Left renal cortex interstitium (tissue), 4 donors: ENCODE measurements at places on chromosomes 1 and 21. TPM values are rescaled to one million over a fixed set of nuclear protein-coding genes. Genes with fewer than 3 reads are reported as not detected.

Gene PHACTR4
- 83.9 TPM for polyA plus RNA-seq

Gene RSPO1
- polyA plus RNA-seq: 4.6 TPM

- no peak for DNase-seq
Measured at GRCh38 chr1:44292651-44293050, 62.4 kb downstream of the ERI3 start.

DNA sequence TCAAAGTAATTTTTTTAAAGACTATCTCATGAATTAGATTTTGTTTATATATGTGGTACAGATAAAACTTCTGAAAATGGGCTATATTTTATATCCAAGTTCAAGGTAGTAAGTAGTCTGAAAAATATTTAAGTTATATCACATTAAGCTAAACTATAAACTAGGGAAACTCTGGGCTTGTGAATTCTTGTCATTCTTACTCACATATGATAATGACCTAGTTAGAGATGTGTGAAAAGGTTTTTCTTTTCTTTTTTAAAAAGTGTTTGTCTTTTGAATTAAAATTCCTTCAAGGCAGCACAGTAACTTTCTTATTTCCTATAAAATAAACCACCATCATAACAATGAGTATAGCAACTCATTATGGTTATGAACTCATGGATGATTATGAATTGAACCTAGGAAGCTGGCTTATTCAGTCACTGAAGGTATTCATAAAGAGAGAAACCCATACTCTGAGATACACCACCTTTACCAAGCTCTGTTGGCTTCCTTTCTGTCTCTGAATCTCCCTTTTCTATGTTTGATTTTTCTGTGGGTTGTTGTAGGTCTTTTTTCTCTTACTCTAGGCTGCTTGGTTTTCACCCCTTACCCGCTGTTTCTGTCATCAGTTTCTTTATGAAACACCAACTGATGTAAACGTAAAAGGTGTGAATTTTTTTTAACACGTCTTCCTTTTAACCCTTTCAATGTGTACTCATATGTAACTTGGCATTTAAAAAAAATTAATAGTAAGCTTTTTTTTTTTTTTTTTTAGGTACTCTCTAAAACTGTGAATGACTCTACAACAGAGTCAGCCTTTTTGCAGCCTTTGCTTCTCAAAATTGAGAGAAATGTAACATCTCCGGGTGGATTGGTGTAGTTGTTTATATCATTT is 25.2 kb downstream of the IL12RB2 start:
- DNase-seq: no peak

DNA sequence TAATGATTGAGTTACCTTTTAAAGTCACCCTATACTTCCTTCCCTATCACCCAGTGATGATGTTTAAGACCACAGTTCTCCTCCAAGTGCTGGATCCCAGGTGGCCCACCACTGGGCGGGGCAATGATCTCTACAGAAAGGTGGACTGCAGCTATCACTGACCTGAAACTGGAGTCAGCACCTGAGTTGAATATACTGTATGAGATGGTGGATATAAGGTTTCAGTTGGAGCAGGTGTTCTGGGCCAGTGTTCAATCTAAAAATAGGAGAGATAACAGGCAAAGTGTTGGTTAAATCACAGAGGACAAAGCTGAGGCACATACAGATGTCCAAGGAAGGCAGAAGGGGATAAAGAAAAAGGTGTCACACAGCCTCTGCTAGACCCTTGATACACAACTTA is 96.6 kb downstream of the SIPA1L2 start:
- DNase-seq: no peak

- no peak for DNase-seq
Measured at GRCh38 chr1:58904299-58905125, 120.7 kb upstream of the JUN start.

Gene PAFAH2
- 20.2 TPM for polyA plus RNA-seq

DNA sequence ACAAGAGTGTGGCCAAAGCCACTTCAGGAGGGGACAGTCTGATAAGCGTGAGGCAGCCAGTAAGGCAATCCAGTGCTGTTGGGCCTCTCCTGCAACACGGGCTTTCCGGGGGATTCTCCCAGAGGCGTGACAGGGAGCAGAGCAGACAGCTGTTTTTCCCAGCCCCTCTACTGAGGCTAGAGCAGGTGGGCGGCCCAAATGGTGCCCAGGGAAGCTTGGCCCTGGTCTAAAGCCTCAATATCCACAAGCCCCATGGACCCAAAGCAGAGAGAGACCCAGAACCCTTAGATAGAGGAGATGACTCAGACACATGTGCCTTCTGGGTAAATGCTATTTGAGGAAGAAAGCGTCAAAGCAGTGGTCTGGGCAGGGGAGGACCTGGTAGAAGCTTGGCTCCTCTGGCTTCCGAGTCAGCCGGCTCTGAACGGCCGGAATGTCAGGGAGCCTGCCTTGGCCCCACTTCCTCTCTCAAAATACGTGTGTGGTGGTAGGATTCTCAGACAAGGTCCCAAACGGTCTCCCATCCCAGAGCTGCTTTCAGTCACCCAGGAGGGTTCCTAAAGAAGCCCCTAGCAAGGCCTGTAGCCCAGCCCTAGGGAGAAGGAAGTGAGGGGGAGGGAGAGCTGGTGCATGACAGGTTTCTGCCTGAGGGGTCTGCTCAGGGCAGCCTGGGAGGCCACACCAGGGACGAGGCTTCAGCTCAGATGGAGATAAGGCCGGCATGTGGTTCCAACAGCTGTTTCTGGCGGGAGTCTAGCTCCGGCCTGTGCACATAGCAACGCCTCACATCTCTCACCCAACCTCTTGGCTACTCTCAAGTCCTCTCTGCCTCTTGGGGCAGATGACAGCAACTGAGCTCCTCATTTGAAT is 28.8 kb downstream of the PIK3C2B start:
- no peak for DNase-seq

GRCh38 chr1:55632058-55632457 is 416.9 kb upstream of the USP24 start:
- no peak for DNase-seq

DNA sequence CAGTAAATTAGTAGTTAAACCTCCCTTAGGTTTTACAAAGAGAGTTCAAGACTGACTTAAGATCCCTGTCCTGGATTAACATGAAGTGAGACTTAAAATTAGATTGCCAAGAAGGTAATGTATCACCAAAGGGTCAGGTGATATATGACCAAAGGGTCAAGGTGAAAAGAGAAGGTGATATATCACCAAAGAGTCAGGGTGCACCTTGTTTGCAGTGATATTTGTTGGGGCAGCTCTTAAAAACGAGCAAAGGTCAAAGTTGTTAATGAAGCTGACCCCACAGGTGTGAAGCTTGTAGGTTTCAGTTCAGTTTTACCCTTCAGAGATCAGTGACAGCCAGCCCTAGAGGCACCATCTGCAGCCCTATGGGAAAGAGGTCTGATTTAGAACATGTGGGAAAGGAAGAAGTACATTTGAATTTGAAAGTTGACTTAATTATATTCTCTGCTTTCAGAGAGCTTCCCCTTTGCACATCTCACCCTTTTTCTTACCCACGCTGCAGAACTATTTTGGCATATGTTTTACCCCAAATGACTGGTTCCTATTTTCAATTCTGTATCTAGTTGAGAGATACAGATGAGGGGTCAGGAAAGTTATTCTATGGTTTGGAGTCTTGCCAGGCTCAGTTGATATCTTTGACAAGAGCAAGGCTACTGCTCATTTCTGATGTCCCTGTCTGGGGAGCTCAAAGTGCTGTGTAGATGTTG is 170.8 kb downstream of the S1PR1 start:
- no peak for DNase-seq

Gene HOOK1
- polyA plus RNA-seq: 57.9 TPM

DNA sequence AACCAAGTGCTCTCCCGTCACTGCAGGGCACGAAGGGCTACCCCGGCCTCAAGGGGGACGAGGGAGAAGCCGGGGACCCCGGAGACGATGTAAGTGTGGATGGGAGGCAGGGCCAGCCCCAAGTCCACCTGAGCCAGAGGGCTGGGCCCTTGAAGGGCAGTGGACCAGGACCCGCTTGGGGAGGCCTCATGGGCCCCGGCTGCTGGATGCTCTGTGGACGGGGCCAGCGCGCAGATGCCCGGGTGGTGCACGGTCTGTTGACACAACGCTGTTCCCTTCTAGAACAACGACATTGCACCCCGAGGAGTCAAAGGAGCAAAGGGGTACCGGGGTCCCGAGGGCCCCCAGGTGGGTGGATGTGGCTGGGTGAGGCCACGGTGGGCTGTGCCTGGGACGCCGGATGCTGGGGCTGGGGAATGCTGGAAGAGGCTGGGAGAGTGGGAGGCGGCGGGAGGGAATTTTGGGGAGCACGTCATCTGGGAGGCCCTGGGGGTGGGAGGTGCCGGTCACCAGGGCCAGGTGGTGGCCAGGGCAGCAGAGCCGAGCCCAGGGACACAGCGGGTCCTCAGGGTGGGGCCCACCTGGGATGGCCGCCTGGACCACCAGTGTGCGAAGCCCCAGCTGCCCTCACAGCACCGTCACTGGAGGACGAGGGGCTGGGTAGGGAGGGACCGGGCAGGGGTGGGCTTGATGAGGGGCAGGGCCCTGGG is 17.5 kb downstream of the COL6A1 start:
- DNase-seq: no peak

- no peak for DNase-seq
Measured at GRCh38 chr1:42221456-42221855, 56.9 kb upstream of the GUCA2A start.

GRCh38 chr1:93502571-93502970 is 54.7 kb downstream of the FNBP1L start:
- no peak for DNase-seq

DNA sequence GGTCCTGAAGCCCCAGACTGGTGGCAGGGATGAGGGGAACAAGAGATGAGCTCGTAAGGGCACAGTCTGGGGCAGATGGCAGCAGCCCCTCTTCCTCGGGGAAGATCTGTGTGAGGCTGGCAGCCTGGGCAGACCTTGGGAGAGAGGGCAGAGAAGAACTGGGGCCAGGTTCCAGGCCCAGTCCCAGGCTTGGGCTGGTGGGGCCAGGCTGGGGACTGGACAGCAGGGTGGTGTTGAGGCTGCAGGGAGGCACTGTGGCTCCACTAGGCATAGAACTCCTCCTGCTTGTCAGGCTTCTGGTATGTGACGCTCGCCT is 35.7 kb downstream of the SDC3 start:
- no peak for DNase-seq

Gene BSND
- 4.9 TPM for polyA plus RNA-seq

Gene TNFRSF1B
- polyA plus RNA-seq: 7.1 TPM

Gene COL6A2
- polyA plus RNA-seq: 268 TPM

GRCh38 chr1:83692524-83693381 is 306.2 kb downstream of the TTLL7 start:
- peak; percentile 11 for DNase-seq

DNA sequence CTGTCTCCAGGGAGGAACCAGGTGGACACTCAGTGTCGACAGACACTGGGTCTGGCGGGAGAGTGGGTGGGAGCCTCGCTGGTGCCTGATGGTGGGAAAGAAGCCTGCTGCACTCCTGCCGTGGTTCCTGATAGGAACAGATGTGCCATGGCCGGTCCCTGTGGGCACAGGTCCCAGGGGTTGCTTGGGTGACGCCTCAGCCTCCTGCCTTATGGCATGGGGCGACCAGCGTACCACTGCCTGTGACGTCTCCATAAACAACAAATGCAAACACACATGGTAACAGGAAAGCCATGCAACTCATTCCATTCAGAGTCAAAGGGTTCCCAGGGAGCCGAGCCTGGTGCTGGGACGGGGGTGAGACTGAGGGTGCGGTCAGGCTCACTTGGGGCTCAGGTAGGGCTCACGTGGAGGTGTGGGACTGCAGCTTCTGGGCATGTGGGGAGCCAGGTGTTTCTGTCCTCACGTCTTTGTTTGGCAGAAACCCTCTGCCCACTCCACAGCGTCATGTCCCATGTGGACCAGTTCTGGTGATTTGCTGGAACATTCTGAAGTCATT is 34.8 kb downstream of the SNAP47 start:
- no peak for DNase-seq

- no peak for DNase-seq
Measured at GRCh38 chr1:99250728-99251127, 13.6 kb upstream of the PLPPR4 start.

DNA sequence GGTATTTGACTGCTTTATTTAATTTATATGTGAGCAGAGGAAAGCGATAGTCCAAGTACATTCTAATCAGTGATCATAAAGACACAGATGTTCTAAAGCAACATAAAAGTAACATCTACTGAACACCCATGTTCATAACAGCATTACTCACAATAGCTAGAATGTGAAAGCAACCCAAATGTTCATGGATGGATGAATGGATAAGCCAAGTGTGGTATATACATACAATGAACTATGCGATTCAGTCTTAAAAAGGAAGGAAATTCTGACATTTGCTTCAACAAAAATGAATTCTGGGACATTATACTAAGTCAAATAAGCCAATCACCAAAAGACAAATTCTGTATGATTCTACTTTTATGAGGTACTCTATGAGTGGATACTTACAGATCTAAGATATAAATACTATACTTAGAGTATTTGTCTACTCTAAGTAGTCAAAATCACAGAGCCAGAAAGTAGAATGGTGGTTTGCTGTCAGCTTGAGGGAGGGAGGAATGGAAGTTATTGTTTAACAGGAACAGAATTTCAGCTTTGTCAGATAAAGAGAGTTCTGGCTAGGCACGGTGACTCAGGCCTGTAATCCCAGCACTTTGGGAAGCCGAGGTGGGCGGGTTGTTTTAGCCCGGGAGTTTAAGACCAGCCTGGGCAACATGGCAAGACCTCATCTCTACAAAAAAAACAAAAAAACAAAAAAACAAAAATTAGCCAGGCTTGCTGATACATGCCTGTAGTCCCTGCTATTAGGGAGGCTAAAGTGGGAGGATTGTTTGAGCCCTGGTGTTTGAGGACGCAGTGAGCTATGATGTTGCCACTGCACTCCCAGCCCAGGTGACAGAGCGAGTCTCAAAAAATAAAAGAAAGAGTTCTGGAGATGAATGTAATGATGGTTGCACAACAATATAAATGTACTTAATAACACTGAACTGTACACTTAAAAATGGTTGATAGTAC is 79.7 kb upstream of the ARHGAP29 start:
- no peak for DNase-seq

GRCh38 chr1:59355361-59355760 is 58.5 kb downstream of the FGGY start:
- DNase-seq: no peak

- DNase-seq: no peak
Measured at GRCh38 chr1:110282395-110282794, 56.8 kb upstream of the RBM15 start.

Gene PPFIA4
- polyA plus RNA-seq: 12.2 TPM

DNA sequence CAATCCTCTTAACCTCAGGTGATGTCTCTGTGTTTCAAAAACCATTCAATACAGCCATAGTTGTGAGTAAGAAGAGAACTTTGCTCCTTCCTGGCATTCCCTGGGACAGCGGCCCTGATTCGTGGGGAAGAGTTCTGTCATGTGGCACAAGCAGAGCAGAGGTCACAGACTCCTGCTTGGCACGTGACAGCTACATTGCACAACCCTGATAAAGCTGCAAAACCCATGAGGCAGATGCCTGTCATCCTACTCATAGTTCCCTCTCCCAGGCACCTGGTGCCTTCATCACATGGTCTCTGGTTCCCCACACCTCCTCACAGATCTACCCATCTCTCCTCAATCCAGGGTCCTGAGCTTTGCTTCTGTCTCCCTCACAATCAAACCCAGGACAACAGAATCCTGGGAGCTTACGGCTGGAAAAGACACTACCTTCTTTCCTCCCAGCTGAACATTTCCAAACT is 70.8 kb downstream of the PLPP3 start:
- DNase-seq: no peak

- DNase-seq: no peak
Measured at GRCh38 chr1:237204841-237205240, 162.9 kb downstream of the RYR2 start.

Gene ZNF697
- polyA plus RNA-seq: 20.8 TPM

Gene CFAP74
- polyA plus RNA-seq: 0.68 TPM
